CD4-positive, alpha-beta T cell treated with Interleukin-4 for 4 hours (primary cell): ENCODE measurements at places on chromosomes 1 and 21.
A peak's percentile ranks its signal among the peaks of the same experiment; 100 is the strongest.

DNA sequence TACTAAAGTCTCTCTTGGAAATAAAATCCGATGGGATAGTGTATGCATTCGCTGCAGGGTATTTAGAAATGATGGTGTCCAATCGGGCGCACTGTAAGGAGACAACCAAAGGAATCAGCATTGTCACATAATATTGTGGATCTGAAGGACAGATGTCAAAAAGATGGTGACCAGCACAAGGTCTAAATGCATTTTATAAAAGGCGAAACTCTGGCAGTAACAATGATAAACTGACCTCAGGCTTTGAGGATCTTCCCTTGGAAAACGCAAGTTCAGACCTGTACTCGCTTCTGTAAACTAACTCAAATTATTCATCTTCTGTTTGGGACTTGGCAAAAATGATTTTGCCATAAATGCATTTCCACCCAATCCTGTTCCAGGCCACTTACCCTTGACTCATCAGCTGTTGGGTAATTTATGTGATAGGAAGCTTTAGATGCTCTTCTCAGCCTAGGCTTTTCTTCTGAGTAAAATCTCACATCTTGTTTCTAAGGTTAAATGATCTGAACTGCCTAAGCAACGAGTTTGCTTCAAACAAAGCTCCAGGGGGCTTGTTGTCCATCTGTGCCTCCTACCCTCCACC lies 33.8 kb downstream of the STPG1 start:
- DNase-seq = no peak

DNA sequence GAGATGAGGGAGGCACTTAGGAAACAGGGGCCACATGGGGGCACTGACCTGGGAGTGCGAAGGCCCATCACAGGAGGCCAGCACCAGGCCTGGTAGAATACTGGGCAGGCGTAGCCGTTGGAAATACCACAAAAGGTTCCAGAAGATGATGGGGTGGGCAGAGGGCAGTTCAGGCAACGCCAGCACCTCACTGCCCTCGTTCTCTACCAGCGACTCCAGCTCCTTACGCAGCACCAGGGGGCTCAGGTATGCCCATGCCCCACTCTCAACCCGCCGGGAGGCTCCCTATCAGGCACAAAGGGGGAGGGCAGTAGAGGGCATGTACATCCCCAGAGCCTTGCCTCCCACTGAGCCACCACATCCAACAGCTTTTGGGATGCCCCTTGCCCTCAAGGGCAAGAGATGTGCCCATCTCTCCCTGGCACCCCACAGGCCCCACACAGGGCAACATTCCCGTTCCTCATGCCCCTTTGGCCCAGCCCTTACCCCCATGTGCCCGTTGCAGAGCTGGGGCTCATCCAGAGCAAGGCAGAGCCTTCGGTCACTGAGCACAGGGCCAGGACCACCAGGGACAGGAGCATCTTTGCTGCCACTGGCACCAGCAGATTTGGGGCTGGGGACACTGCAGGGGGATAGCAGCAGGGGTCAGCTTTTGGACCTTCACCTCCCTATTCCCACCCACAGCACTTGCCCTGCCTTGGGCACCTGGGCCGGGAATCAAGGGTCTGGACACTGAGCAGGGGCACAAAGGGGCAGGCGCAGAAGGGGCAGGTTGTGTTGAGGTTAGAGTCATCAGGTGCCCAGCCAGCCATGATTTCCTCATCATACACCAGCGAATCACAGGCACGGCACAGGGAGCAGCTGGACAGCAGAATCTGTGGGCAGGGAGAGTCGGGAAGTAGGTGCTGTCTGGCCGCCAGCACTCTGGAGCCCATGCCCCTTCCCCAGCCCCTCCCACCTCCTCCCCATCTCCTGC lies 9.7 kb upstream of the GATAD2B start:
- DNase-seq = no peak

DNA sequence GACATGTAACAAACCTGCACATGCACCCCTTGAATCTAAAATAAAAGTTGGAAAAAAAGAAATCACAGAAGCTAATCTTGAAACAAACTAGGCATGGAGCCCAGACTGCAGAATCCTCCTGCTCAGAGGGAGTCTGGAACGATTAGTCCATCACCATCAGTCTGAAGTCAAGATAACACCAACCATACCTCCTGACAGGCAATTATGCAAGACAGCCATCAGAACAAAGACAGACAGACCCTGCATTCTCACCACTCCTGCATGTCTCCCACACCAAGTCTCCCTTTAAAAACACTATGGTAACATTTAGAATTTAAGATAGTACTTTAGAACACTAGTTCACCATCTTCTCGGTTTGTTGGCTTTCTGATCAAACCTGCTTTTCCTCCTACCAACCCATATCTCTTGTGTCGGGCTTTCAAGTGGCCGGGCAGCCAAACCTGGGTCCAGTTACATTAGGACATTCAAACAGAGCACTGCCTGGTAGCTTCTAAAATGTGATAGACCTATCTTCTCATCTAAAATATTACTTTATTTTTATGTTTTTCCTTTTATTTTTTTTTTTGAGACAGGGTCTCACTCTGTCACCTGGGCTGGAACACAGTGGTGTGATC lies 10.1 kb downstream of the YARS1 start:
- no peak for DNase-seq

GRCh38 chr1:11907275-11908094 lies 18.7 kb downstream of the KIAA2013 start:
- DNase-seq = peak; percentile 94

- no peak for DNase-seq
Measured at GRCh38 chr1:28518745-28519341, 13.0 kb downstream of the RCC1 start.
